ENCODE measurements at places on chromosomes 6 and 20.

DNA sequence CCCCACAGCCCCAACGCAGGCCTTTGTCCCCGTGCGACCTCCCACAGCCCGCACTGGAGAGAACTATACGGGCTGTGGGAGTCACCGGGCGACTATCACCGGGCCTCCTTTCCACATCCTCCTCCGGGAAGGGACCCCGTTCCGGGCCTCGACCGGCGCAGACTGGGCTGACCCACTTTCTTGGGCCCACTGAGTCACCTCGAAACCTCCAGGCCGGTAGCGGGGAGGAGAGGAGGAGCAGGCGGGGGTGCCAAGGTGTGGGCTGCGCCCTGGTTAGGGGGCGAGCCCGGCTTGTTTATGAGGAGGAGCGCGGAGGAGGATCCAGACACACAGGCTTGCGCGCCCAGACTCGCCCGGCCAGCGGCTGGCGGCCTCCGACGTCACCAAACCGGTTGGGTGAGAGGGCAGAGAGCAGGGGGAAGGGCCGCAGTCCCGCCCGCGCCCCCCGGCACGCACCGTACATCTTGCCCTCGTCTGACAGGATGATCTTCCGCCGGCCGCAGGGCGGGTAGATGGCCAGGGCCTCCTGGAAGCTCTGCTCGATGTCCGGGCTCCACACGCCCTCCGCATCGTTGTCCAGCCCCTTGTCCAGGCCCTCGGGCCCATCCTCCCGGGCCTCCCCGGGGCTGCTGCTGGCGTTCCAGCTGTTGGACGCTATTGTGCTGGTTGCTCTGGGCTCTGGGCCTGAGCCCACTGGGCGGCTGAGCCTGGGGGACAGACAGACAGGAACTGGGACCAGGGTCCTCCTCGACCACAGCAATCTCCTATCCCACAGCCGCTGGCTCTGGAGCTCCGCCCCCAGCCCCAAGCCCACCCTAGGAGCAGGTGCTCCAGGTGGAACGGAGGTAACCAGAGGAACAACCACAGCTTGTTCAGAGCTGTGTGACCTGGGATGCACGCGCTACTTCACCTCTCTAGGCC is 10.6 kb downstream of the TEAD3 start:
- H3K36me3 ChIP-seq = no peaks in the 10 kb centered on the region
- no peak overlapping the region for H3K4me3 ChIP-seq
- peak overlapping the region; percentile 46 for H3K27ac ChIP-seq
- DNase-seq = peak; percentile 85
- H3K27me3 ChIP-seq = no peaks in the 10 kb centered on the region
- H3K4me1 ChIP-seq = peaks cover 3% of the 10 kb centered on the region

GRCh38 chr6:119311514-119312142 is 37.9 kb downstream of the MAN1A1 start:
- DNase-seq = no peak
- no peak overlapping the region for H3K4me3 ChIP-seq
- H3K36me3 ChIP-seq = no peaks in the 10 kb centered on the region
- H3K4me1 ChIP-seq = no peaks in the 10 kb centered on the region
- no peak overlapping the region for H3K27ac ChIP-seq
- no peaks in the 10 kb centered on the region for H3K27me3 ChIP-seq

GRCh38 chr6:32843331-32843978 is 392 bp downstream of the PSMB8 start:
- peak overlapping the region; percentile 60 for H3K4me3 ChIP-seq
- DNase-seq = no peak
- H3K36me3 ChIP-seq = no peaks in the 10 kb centered on the region
- no peaks in the 10 kb centered on the region for H3K4me1 ChIP-seq

DNA sequence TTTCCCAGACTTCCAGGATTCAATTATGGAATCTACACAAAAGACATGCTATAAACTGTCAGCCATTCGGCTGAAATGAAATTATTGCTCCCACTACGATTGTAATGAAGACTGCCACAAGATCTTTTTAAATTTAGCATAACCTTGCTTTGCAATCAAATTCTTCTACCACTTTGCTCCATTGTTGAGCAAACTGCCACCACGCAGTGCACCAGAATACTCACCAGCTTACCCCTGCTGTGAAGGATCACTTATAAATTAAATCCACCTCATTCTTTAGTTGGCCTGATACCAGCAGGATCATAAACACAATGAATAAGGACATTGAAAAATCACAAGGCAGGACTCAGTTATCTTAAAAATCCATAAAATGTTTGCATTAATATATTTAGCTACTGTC is 151.8 kb upstream of the PRND start:
- H3K27ac ChIP-seq = no peak overlapping the region
- no peaks in the 10 kb centered on the region for H3K36me3 ChIP-seq
- no peak for DNase-seq
- H3K27me3 ChIP-seq = no peaks in the 10 kb centered on the region

- H3K4me3 ChIP-seq = no peak overlapping the region
- H3K4me1 ChIP-seq = no peaks in the 10 kb centered on the region
- no peak overlapping the region for H3K27ac ChIP-seq
- no peaks in the 10 kb centered on the region for H3K27me3 ChIP-seq
- DNase-seq = no peak
Observed at GRCh38 chr6:12866422-12867029, 150.0 kb downstream of the PHACTR1 start.

GRCh38 chr6:159074120-159074684 is 29.4 kb upstream of the TAGAP start:
- H3K4me1 ChIP-seq = no peaks in the 10 kb centered on the region
- H3K27me3 ChIP-seq = peaks cover 4% of the 10 kb centered on the region
- DNase-seq = no peak
- H3K27ac ChIP-seq = no peak overlapping the region
- H3K36me3 ChIP-seq = no peaks in the 10 kb centered on the region
- H3K4me3 ChIP-seq = no peak overlapping the region

- no peaks in the 10 kb centered on the region for H3K36me3 ChIP-seq
- H3K27ac ChIP-seq = no peak overlapping the region
- H3K4me3 ChIP-seq = no peak overlapping the region
- no peaks in the 10 kb centered on the region for H3K4me1 ChIP-seq
- DNase-seq = no peak
- H3K27me3 ChIP-seq = no peaks in the 10 kb centered on the region
Observed at GRCh38 chr6:6865611-6866010, 242.2 kb upstream of the RREB1 start.

- DNase-seq = no peak
- no peaks in the 10 kb centered on the region for H3K4me1 ChIP-seq
- no peak overlapping the region for H3K4me3 ChIP-seq
- no peak overlapping the region for H3K27ac ChIP-seq
- H3K27me3 ChIP-seq = no peaks in the 10 kb centered on the region
- H3K36me3 ChIP-seq = no peaks in the 10 kb centered on the region
Observed at GRCh38 chr6:93021235-93021915, 398.0 kb downstream of the EPHA7 start.

DNA sequence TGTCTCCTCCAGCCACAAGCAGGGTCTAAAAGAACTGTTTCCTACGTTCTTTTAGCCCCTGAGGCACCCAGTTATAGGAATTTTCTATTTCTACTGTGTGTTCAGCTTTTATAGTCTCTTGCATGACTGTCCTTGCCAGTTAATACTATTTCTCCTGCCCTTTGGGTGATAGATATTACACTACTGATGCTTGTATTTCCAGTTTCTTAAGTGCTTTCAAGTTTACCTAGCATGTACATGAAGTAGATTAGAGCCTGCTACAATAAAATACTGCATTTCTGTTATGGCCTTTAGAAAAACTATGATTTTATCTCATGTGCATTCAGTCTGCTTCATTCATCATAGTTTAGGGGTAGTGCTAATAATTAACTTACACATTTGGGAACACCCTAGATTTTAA is 89.6 kb downstream of the FOXO3 start:
- DNase-seq = no peak
- no peaks in the 10 kb centered on the region for H3K36me3 ChIP-seq
- H3K27me3 ChIP-seq = no peaks in the 10 kb centered on the region
- peak overlapping the region; percentile 9 for H3K27ac ChIP-seq
- no peak overlapping the region for H3K4me3 ChIP-seq
- peaks cover 7% of the 10 kb centered on the region for H3K4me1 ChIP-seq

DNA sequence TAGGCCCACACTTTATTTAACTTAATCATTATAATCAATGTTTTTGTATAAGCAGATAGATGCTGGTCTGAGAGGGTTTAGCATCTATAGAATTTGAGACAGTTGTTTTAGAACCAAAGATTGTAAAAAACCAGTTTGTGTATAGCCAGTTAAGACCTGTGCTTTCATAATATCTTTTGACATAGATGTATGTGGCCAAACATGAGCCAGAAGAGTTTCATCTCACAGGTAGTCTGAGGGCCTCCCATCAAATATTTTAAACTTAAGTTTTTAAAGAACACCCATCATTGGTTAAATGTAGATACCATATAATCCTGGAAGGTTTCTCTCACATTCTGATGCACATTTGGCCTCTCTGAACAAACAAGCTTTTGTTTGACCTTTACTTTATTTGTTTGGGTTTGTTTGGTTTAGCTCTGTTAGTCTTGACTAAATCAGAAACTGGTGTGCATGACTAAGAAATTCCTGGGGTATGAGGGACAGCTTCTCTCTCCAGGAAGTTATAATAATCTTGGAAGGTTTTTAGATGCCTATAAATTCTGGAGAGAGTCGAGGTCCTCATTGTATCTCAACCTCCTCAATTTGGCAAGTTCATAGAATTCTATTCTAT is 58.0 kb upstream of the TMEM200A start:
- no peak overlapping the region for H3K27ac ChIP-seq
- H3K27me3 ChIP-seq = no peaks in the 10 kb centered on the region
- DNase-seq = no peak
- no peaks in the 10 kb centered on the region for H3K36me3 ChIP-seq
- H3K4me1 ChIP-seq = peaks cover 2% of the 10 kb centered on the region

GRCh38 chr20:19070681-19071445 is 141.6 kb upstream of the SLC24A3 start:
- H3K27me3 ChIP-seq = no peaks in the 10 kb centered on the region
- no peak overlapping the region for H3K4me3 ChIP-seq
- H3K4me1 ChIP-seq = no peaks in the 10 kb centered on the region
- H3K36me3 ChIP-seq = no peaks in the 10 kb centered on the region
- no peak for DNase-seq

- no peaks in the 10 kb centered on the region for H3K4me1 ChIP-seq
- no peak overlapping the region for H3K27ac ChIP-seq
- no peaks in the 10 kb centered on the region for H3K27me3 ChIP-seq
Observed at GRCh38 chr20:24648919-24649318, 179.5 kb downstream of the SYNDIG1 start.

- H3K27ac ChIP-seq = no peak overlapping the region
- H3K27me3 ChIP-seq = no peaks in the 10 kb centered on the region
- H3K4me1 ChIP-seq = no peaks in the 10 kb centered on the region
- no peak overlapping the region for H3K4me3 ChIP-seq
- H3K36me3 ChIP-seq = no peaks in the 10 kb centered on the region
Observed at GRCh38 chr20:8540466-8540865, 408.4 kb downstream of the PLCB1 start.
